ENCODE measurements at places on chromosomes 13 and 19. TPM values are rescaled to one million over a fixed set of nuclear protein-coding genes. Genes with fewer than 3 reads are reported as not detected.

DNA sequence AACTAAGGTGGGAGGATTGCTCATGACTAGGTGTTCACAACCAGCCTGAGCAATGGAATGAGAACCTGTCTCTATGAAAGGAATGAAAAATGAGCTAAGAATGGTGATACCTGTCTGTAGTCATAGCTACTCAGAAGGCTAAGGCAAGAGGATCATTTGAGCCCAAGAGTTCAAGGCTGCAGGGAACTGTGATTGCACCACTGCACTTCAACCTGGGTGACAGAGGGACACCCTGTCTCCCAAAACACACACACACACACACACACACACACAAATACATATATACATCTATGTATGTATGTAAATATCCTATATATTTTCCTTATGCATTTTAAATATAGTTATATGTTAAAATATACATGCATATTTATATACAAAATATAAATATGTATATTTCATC is 7.4 kb upstream of the ZNF433 start:
- H3K4me1 ChIP-seq, result no peaks in the 10 kb centered on the region
- H3K27me3 ChIP-seq, result no peaks in the 10 kb centered on the region
- no peak overlapping the region for H3K27ac ChIP-seq
- no peak for DNase-seq

DNA sequence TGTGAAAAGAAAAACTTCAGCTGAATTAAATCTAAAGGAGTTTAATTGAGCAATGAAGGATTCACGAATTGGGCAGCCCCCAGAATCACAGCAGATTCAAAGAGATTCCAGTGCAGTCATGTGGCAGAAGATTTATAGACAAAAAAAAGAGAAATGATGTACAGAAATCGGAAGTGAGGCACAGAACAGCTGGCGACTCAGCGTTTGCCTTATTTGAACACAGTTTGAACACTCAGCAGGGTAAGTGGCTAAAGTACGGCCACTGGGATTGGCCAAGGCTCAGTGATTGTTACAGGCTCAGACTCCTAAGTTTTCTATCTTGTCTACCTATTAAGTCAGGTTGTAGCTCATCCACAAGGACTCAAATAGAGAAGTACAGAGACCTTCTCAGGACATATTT is 11.6 kb upstream of the CFAP97D2 start:
- H3K4me1 ChIP-seq, result no peaks in the 10 kb centered on the region
- no peak overlapping the region for H3K4me3 ChIP-seq
- H3K27me3 ChIP-seq, result no peaks in the 10 kb centered on the region

DNA sequence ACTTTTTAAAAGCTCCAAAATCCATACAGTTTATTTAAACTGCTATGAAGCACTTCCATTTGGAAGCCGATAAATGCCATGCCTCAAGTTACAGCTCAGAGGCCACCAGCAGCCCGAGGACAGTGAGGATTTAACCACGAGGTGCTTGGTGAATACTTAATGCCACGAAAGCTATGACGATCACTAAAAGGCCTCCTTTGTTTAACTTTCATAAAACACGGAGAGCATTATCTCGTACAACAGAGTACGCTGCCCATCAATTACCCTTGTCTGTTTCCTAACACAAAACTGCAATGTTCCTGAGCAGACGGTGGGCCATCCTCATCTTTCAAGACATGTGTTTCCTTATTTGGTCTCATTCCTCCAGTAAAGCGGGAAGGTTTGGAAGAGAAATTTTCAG is 58.4 kb downstream of the PEPD start:
- H3K4me3 ChIP-seq, result no peak overlapping the region
- DNase-seq, result no peak
- H3K27me3 ChIP-seq, result no peaks in the 10 kb centered on the region

- DNase-seq, result no peak
- no peaks in the 10 kb centered on the region for H3K27me3 ChIP-seq
- H3K36me3 ChIP-seq, result no peaks in the 10 kb centered on the region
- H3K4me1 ChIP-seq, result peaks cover 10% of the 10 kb centered on the region
- H3K27ac ChIP-seq, result no peak overlapping the region
These were observed 346.6 kb downstream of the RFC3 start for GRCh38 chr13:34164582-34164981.

DNA sequence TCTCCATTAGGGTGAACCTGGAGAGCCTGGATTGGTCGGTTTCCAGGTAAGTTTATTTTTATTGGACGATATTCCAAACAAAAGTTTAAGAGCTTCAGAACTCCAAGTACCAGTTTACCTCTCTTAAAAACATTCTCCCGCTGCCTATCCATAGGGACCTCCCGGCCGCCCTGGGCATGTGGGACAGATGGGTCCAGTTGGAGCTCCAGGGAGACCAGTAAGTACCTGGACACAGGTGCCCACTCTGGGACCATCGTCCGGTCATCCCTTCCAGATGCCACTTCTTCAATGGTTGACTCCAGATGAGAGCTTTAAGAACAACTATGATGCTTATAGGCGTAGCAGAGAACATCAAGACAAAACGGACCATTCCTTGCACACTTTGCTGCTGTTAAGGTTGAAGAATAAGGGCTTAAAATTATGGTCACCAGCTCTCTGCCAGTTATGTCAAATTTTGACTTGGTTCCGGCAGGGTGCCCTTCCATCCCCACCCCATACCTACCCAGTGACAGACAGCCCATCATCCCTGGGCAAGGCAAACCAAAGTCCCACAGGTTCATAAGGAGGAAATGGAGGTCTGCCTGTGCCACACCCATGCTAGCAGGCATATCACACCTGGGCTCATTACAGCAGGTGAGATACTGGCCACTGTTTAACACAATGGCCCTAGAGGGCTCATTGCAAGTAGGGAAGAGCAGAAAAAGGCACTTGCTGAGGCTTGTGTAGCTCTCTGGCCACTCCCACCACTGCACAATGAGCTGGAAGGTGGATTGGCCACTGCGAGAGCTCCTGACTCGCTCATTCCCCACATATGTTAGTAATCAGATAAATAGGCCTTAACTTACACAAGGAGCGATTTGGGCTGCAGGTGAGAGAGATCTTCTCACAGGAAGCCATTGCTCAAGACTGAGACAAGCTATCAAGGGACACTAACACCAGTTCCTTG is 123.6 kb downstream of the COL4A2 start:
- no peak overlapping the region for H3K27ac ChIP-seq
- no peak for DNase-seq
- no peak overlapping the region for H3K4me3 ChIP-seq
- H3K36me3 ChIP-seq, result no peaks in the 10 kb centered on the region
- no peaks in the 10 kb centered on the region for H3K4me1 ChIP-seq

- no peak for DNase-seq
- H3K36me3 ChIP-seq, result no peaks in the 10 kb centered on the region
- peaks cover 18% of the 10 kb centered on the region for H3K4me1 ChIP-seq
- H3K27me3 ChIP-seq, result no peaks in the 10 kb centered on the region
- H3K27ac ChIP-seq, result no peak overlapping the region
These were observed 8.0 kb downstream of the RASA3 start for GRCh38 chr13:114124431-114124830.

CRTC1 gene
- 8.5 TPM for total RNA-seq

GRIK5 gene
- total RNA-seq, result 42.9 TPM

ANKRD24 gene
- 14.1 TPM for total RNA-seq

ERICH4 gene
- not detected for total RNA-seq

CEACAM3 gene
- not detected for total RNA-seq

RPS19 gene
- total RNA-seq, result 2,817 TPM

CCDC70 gene
- not detected for total RNA-seq

All from H1 (cell line).